ENCODE measurements at places on chromosomes 6 and 20. TPM values are rescaled to one million over a fixed set of nuclear protein-coding genes. Genes with fewer than 3 reads are reported as not detected.

FRK gene
- total RNA-seq, result 1.9 TPM

GPR6 gene
- not detected for total RNA-seq

HLA-DQB1 gene
- total RNA-seq, result 0.16 TPM

VGLL2 gene
- not detected for total RNA-seq

MDFI gene
- 0.49 TPM for total RNA-seq

INSM1 gene
- total RNA-seq, result not detected

HAO1 gene
- not detected for total RNA-seq

OR2H1 gene
- total RNA-seq, result not detected

BMP7 gene
- total RNA-seq, result 0.12 TPM
